ENCODE measurements at places on chromosomes 12 and 14.

DNA sequence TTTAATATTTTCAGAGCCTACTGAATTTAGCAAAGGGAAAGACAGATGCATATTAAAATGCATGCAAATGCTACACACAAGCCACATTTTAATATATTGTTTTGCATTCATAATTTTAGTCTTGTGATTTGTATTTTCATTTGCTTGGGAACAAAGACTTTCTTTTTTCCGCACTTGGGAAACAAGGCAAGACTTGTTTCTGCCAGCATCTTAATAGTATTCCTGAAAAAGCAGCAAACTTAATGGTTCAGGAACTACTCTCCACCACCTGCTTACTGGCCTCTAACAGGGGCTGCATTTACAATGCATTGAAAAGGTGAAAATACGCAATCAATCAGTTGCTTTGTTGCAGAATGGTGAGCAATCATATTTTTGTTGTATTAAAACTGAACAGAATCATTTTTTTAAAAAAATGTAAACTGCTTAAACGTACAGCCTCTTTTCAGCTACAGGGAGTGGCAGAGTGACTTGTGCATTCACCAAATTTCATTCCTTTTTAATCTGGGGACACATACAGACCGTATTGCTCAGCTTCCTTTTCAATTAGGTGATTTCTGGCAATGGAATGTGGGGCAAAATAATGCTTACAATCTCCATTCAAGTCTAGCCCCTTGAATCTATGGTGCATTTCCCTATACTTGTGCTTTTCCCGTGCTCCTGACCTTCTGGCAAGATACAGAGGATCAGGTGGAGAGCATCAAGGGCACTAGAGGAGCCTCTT, 144.1 kb upstream of the BTG1 start:
- no peaks in the 10 kb centered on the region for H3K27me3 ChIP-seq
- H3K36me3 ChIP-seq: no peaks in the 10 kb centered on the region
- H3K27ac ChIP-seq: no peak overlapping the region
- DNase-seq: no peak
- H3K4me1 ChIP-seq: no peaks in the 10 kb centered on the region

- no peak overlapping the region for H3K4me3 ChIP-seq
- no peaks in the 10 kb centered on the region for H3K36me3 ChIP-seq
- no peak overlapping the region for H3K27ac ChIP-seq
- no peaks in the 10 kb centered on the region for H3K4me1 ChIP-seq
These were observed 236.1 kb downstream of the C12orf50 start for GRCh38 chr12:87793131-87793530.

DNA sequence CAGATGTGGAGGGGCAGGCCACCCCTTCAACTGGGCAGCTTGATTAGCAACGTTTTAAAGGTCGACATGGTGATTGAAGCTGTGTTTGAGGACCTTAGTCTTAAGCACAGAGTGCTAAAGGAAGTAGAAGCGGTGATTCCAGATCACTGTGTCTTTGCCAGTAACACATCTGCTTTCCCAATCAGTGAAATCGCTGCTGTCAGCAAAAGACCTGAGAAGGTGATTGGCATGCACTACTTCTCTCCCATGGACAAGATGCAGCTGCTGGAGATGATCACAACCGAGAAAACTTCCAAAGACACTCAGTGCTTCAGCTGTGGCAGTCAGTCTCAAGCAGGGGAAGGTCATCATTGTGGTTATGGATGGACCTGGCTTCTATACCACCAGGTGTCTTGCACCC, 23.9 kb upstream of the AICDA start:
- no peaks in the 10 kb centered on the region for H3K36me3 ChIP-seq
- peaks cover 18% of the 10 kb centered on the region for H3K4me1 ChIP-seq
- no peak for DNase-seq
- H3K4me3 ChIP-seq: no peak overlapping the region
- H3K27ac ChIP-seq: no peak overlapping the region

DNA sequence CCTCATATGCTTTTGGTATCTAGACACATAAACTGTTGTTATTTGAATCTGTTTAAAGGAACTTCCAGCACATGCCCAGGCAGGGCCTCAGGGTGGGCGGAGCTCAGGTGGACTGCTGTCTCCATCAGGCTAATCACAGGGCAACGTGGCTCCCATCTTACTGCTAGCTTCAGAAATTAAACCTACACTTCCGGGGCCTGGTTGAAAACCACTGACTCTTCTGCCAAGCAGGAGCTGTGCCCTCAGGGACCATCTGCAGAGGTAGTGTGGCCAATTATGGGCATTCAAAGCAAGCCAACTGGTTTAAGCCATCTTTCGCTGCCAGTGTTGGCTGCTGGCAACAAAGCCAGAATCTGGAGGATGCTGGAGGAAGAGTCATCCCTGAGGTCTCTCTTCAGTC, 97.5 kb downstream of the TMX1 start:
- no peaks in the 10 kb centered on the region for H3K36me3 ChIP-seq
- DNase-seq: no peak
- H3K27ac ChIP-seq: no peak overlapping the region
- no peak overlapping the region for H3K4me3 ChIP-seq

GRCh38 chr12:50637870-50638481, 125.9 kb upstream of the ATF1 start:
- H3K4me3 ChIP-seq: no peak overlapping the region
- no peak for DNase-seq
- no peaks in the 10 kb centered on the region for H3K27me3 ChIP-seq
- H3K27ac ChIP-seq: no peak overlapping the region

- DNase-seq: no peak
- H3K27me3 ChIP-seq: no peaks in the 10 kb centered on the region
- H3K27ac ChIP-seq: no peak overlapping the region
- no peaks in the 10 kb centered on the region for H3K4me1 ChIP-seq
These were observed 61.9 kb upstream of the MAX start for GRCh38 chr14:65164068-65164824.

- H3K36me3 ChIP-seq: no peaks in the 10 kb centered on the region
- DNase-seq: no peak
- no peaks in the 10 kb centered on the region for H3K27me3 ChIP-seq
- H3K27ac ChIP-seq: no peak overlapping the region
- peaks cover 23% of the 10 kb centered on the region for H3K4me1 ChIP-seq
These were observed 21.9 kb upstream of the ZFP36L1 start for GRCh38 chr14:68814539-68815297.

GRCh38 chr14:77151245-77151644, 9.7 kb upstream of the ZDHHC22 start:
- no peak overlapping the region for H3K4me3 ChIP-seq
- no peak for DNase-seq
- H3K4me1 ChIP-seq: peaks cover 2% of the 10 kb centered on the region
- no peaks in the 10 kb centered on the region for H3K27me3 ChIP-seq

- peaks cover 11% of the 10 kb centered on the region for H3K4me1 ChIP-seq
- H3K27ac ChIP-seq: 0 out of 2 replicates have a peak overlapping the region, but pooled peaks have one; percentile 26
- H3K27me3 ChIP-seq: no peaks in the 10 kb centered on the region
- H3K36me3 ChIP-seq: no peaks in the 10 kb centered on the region
These were observed 32.4 kb upstream of the PPP1R13B start for GRCh38 chr14:103879570-103880347.

GRCh38 chr14:29161593-29161992, 395.0 kb downstream of the FOXG1 start:
- DNase-seq: no peak
- no peaks in the 10 kb centered on the region for H3K36me3 ChIP-seq
- no peak overlapping the region for H3K27ac ChIP-seq
- no peaks in the 10 kb centered on the region for H3K4me1 ChIP-seq

DNA sequence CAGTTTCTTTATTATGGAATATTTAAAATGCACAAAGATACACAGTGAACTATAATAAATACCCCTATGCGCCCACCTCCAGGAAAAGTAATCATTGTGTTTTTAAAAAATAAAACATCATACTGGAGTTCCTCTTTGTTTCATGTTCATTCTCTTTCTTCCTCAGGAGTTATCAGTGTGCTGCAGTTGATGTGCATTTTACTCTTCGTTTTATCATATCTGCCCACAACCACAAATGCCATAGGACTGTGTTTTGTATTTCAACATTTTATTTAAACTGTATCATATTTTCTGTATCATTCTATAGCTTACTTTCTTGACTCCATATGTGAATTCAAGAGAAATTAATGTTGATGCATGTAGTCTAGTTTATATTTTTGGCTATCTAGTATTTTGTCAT, 53.9 kb downstream of the TSHR start:
- H3K4me1 ChIP-seq: no peaks in the 10 kb centered on the region
- no peaks in the 10 kb centered on the region for H3K36me3 ChIP-seq
- DNase-seq: no peak
- H3K27me3 ChIP-seq: no peaks in the 10 kb centered on the region
- no peak overlapping the region for H3K4me3 ChIP-seq

- H3K36me3 ChIP-seq: no peaks in the 10 kb centered on the region
- no peaks in the 10 kb centered on the region for H3K27me3 ChIP-seq
- DNase-seq: no peak
- no peak overlapping the region for H3K4me3 ChIP-seq
These were observed 124.3 kb upstream of the SLC38A4 start for GRCh38 chr12:46950094-46950493.

DNA sequence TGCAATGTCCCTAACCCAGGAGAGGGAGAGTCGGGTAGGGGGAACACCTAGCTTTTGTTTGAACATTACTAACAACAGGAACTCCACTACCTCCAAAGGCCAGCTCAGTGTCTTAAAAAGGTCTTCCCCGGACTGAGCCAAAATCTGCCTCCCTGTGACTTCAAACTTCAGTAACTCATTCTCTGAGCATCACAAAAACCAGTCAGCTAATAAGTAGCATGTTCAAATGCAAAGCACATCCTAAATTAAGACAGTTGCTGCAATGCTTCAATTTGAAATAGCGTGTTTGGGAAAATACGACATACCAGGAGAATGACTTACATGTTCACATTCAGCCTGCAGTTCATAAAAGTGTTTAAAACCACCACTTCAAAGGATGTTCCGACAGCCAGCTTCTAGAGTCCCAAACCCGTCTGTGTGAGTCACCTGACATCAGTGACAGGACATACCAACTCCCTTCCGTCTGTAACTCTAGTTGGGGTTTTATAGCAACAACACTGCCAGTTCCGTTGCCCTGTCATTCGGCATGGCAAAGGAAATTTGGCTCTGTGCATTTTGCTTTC, 13.0 kb downstream of the ZFP36L1 start:
- H3K36me3 ChIP-seq: no peaks in the 10 kb centered on the region
- no peak overlapping the region for H3K4me3 ChIP-seq
- H3K27ac ChIP-seq: no peak overlapping the region
- 0 out of 2 replicates have a peak, but pooled peaks cover 5% of the 10 kb centered on the region for H3K4me1 ChIP-seq

DNA sequence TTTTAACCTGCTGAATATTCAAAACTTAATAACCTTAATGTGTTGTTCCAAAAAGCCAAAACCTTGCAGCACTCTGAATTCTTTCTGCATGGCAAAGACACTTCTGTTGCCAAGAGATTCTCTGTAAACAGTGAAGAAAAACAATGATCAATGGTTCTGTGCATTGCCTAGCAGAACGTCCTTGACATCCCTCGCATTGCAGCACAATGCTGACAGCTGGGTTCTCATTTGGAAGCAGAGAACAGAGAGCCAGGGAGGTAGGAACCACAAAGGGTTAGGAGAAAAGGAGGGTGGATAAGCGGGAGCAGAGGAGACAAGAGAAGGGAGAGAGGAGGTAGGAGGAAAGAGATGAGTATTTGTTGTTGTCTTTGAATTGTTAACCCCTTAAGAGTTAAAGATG, 501.1 kb downstream of the NAV3 start:
- H3K4me1 ChIP-seq: no peaks in the 10 kb centered on the region
- no peaks in the 10 kb centered on the region for H3K36me3 ChIP-seq
- H3K4me3 ChIP-seq: no peak overlapping the region
- H3K27me3 ChIP-seq: no peaks in the 10 kb centered on the region
- no peak overlapping the region for H3K27ac ChIP-seq

DNA sequence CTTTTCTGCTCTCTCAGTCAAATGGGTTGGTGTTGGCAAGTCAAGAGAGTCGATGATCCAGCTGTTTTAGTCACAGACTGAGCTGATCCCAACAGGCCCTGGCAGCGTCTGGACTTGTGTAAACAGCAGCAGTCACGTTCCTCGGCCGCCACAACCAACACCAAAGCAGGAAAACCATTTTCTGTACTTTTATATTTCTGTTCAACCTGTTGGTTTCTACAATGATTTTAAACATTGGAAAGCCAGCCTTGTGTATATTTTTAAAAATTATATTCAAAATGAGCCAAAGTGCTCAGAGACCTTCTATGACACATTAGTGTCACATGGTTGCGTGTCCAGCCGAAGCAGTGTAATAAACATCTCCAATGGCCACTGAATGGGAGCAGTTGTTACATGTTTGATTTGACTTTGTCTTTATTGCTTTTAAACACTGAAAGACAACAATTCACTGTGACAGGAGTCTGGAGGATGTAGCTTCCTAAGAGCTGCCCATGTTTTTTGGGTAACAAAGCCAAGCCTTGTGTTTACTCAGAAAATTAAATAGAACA, 5.9 kb upstream of the SIVA1 start:
- no peak for DNase-seq
- H3K4me1 ChIP-seq: no peaks in the 10 kb centered on the region
- no peaks in the 10 kb centered on the region for H3K27me3 ChIP-seq
- no peaks in the 10 kb centered on the region for H3K36me3 ChIP-seq
- H3K27ac ChIP-seq: no peak overlapping the region

- H3K27ac ChIP-seq: no peak overlapping the region
- peaks cover 5% of the 10 kb centered on the region for H3K27me3 ChIP-seq
- no peaks in the 10 kb centered on the region for H3K4me1 ChIP-seq
- no peaks in the 10 kb centered on the region for H3K36me3 ChIP-seq
- no peak for DNase-seq
These were observed 7.6 kb downstream of the ADSS1 start for GRCh38 chr14:104731320-104732294.

GRCh38 chr12:48286665-48287064, 64.1 kb downstream of the ZNF641 start:
- H3K4me3 ChIP-seq: no peak overlapping the region
- H3K36me3 ChIP-seq: no peaks in the 10 kb centered on the region
- DNase-seq: no peak

DNA sequence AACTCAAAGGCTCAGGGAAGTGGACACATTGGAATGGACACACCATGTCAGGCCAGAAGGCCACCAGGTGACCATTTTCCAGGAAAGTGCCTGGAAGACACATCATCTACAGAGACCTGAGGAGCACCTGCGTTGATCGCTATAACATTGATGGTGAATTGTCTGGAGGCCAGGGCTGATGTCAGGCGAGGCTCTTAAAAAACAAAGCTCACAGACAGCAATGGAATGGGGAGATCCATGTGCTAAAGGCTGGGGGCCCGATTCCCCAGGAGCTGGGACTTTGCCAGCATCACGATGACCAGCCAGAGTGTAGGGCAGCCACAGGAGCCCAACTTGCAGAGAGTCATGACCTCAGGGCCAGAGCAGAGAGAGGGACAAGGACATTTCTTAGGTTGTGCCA, 30.3 kb downstream of the DIO3 start:
- H3K36me3 ChIP-seq: no peaks in the 10 kb centered on the region
- H3K27me3 ChIP-seq: no peaks in the 10 kb centered on the region
- H3K27ac ChIP-seq: no peak overlapping the region
- H3K4me1 ChIP-seq: no peaks in the 10 kb centered on the region
- no peak for DNase-seq
- no peak overlapping the region for H3K4me3 ChIP-seq

- H3K36me3 ChIP-seq: no peaks in the 10 kb centered on the region
- H3K4me3 ChIP-seq: no peak overlapping the region
- no peaks in the 10 kb centered on the region for H3K27me3 ChIP-seq
- no peaks in the 10 kb centered on the region for H3K4me1 ChIP-seq
- DNase-seq: no peak
- no peak overlapping the region for H3K27ac ChIP-seq
These were observed 160.7 kb upstream of the RTL1 start for GRCh38 chr14:101064121-101064661.

- no peaks in the 10 kb centered on the region for H3K36me3 ChIP-seq
- no peaks in the 10 kb centered on the region for H3K4me1 ChIP-seq
- no peaks in the 10 kb centered on the region for H3K27me3 ChIP-seq
- no peak for DNase-seq
- no peak overlapping the region for H3K27ac ChIP-seq
These were observed 413.7 kb upstream of the CCDC196 start for GRCh38 chr14:66072190-66073084.

Data from H1 (cell line).